Kidney epithelial cell (primary cell): ENCODE measurements at places on chromosomes 12 and 14.
A peak's percentile ranks its signal among the peaks of the same experiment; 100 is the strongest.

DNA sequence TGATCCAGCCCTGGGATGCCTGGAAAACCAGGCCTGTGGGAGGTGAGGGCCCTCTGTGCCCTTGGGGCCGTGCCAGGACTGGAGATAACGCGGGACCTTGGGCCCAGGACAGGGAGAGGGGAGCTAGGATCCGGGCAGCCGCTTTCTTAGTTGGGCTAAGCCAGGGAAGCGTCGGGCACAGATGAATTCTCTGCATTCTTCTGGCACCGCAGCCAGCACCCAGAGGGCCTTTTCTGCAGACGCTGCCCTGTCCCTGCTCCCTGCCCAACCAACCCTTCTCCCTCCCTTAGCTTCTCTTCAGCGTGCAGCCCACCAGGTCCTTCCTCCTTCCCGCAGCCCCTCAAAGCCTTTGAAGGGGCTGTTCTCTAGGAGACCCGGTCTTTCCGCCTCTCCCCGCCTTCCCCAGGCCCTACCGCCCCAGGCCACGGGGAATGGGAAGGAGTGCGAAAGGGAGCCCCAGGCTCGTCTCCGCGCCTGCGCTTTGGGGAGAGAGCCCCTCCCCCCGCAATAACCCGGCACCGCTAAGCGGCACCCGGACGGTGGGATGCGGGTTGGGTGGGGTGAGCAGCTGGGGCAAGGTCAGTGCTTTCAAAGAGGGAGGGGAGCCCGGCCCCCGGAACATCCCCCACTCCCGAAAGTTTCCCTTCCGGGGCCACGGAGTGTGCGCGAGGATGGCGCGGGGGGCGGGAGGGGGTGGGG, 663 bp downstream of the NCKAP5L start:
- no peak for DNase-seq

GRCh38 chr12:91361864-91362263, 179.2 kb upstream of the DCN start:
- peak; percentile 12 for DNase-seq

GRCh38 chr12:108297895-108298760, 41.0 kb downstream of the CMKLR1 start:
- DNase-seq, result no peak

DNA sequence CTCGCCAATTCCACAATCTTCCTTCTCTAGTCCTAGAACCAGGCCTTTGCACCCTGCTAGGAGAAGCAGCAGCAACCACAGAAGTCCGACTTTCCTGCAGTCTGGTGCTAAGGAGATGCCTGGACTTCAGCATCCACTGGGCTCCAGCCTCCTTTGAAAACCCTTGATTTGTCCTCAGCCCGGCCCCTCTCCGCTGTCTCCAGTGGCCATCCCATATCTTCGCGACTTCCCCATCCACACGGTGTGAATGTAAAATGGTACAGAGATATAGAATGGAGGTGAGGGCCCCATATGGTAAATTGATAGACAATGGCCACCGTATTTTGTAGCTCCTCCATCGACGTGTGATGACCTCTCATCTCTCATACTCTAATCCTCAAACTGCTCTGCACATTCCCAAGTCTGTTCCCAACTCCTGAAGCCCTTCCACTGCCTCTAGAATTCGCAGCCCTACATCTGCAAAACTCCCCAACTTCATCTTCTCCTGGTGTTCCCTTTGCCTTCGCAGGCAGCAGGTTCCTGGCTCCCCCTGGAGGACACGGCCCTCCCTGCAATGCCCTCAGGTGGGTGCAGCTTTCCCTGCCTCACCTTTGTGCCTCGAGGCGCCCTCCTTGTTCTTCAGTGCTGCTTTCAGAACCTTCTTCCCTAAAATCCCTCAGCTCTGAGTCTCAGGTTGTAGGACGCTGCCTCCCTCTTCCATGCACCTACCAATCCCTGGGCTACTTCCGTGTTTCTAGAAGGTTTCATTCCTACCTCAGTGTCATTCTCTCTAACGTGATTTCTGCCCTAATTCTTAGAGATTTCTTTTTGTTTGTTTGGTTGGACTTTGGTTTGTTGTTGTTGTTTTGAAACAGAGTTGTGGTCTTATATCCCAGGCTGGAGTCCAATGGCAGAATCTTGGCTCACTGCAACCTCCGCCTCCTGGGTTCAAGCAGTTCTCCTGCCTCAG, 36.7 kb downstream of the TMBIM6 start:
- DNase-seq, result no peak
